ENCODE measurements at places on chromosomes 6 and 20. TPM values are rescaled to one million over a fixed set of nuclear protein-coding genes. Genes with fewer than 3 reads are reported as not detected.

The HLA-DQB1 gene
- total RNA-seq: not detected

The WFDC12 gene
- total RNA-seq: not detected

The SIGLEC1 gene
- total RNA-seq: 0.02 TPM

The TXNDC5 gene
- 119 TPM for total RNA-seq

The ABRACL gene
- 42.0 TPM for total RNA-seq

The CST4 gene
- not detected for total RNA-seq

The VSX1 gene
- 1.3 TPM for total RNA-seq

The SLC22A7 gene
- total RNA-seq: not detected

The SLC35D3 gene
- total RNA-seq: 0.07 TPM

The TFAP2B gene
- not detected for total RNA-seq

The MRPS26 gene
- 126 TPM for total RNA-seq

The KIF6 gene
- total RNA-seq: 0.18 TPM

The MUCL3 gene
- 0.15 TPM for total RNA-seq

The SLC35F1 gene
- total RNA-seq: 0.02 TPM

The CFAP206 gene
- 0.31 TPM for total RNA-seq

The DEFB132 gene
- not detected for total RNA-seq

The SAMD3 gene
- not detected for total RNA-seq

The ZBTB24 gene
- 5.7 TPM for total RNA-seq

The NDUFAF5 gene
- 32.3 TPM for total RNA-seq

The OPN5 gene
- total RNA-seq: not detected

The PCK1 gene
- total RNA-seq: 0.13 TPM

The TTBK1 gene
- total RNA-seq: 0.02 TPM

The SNAP25 gene
- 15.3 TPM for total RNA-seq

The BPIFB4 gene
- not detected for total RNA-seq

The TRAPPC3L gene
- not detected for total RNA-seq

The PRDM1 gene
- 5.4 TPM for total RNA-seq
